CD8-positive, alpha-beta memory T cell (primary cell): ENCODE measurements at places on chromosomes 1 and 21.

- peak; percentile 26 for DNase-seq
These were observed 10.2 kb downstream of the EEIG2 start for GRCh38 chr1:108570128-108570527.

DNA sequence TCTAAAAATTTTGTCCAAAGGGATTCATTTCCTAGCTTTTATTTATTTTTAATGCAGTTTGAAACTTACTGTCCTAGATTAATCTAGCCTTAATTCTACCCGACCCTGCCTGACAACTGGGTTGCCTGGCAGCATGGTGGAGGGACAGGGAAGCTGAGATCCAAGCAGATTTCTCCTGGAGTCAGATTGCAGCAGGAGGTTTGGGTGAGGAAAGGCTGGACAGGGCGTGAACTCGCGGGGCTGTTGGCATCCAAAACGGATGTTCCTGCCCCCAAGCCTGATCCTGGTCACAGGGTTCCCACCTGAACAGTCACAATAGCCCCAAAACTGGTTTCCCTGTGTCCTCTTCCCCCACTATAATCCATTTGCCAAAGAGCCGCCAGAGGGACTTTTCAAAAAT is 23.2 kb downstream of the TCEA3 start:
- no peak for DNase-seq

DNA sequence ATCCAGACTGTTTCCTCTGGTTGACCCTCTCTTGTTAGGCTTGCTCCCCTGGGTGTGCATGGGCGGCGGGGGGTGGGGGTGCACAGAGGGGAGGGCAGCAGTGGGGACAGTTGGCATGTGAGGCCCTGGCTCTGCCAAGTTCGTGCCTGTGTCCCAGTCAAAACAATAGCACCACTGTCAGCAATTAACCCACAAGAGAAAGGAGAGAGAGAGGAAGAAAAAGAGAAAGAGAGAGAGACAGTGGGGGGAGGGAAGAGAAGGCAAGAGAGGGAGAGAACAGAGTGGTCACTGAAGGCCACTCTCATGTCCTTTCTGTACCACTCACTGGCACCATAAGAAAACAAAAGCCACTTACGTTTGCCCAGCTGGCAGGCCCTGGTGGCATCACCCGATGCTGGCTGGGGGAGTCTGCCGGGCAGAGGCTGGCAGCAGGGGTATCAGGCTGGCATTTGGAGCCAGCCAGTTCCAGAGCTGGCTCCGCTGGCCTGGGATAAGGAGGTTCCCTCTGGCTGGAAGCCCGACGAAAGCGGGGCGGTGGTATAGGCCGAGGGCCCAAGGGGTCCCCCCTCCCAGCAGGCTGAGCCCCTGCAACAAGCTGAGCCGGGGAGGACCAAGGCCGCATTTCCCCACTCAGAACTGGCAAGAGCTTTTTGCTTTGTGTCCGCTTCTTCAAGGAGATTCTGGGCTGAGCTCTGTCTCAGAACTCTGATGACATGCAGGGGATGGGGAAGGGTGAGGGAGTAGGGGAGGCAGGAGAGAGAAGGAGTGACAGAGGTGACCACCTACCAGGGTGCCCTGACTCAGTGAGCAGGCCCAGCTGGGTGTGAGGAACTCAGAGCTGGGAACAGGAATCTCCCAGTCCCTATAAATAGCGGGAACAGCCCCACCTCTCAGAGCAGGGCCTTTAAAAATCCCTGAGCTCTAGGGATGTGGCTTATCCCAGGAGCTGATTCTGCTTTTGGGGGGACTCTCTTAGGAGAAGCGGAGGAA is 27.9 kb downstream of the PIK3C2B start:
- DNase-seq, result no peak

GRCh38 chr1:175678471-175678870 is 64.9 kb downstream of the TNR start:
- no peak for DNase-seq

DNA sequence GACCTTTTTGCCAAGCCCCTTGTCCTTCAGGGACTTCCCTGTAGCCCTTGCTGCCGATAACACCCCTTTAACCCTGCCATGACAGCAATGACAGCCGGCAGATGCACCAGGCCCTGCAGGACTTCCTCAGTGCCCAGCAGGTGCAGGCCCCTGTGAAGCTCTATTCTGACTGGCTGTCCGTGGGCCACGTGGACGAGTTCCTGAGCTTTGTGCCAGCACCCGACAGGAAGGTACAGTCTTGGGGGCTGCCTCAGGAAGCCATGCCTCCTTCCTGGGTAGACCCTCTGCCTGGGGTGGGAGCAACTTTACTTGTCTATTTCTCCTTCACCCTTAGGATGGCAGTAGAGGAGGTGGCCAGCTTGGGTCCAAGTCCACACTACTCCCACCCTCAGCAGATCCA is 16.1 kb upstream of the PADI6 start:
- DNase-seq, result no peak

- DNase-seq, result no peak
These were observed 62.5 kb downstream of the CD58 start for GRCh38 chr1:116508085-116508983.

DNA sequence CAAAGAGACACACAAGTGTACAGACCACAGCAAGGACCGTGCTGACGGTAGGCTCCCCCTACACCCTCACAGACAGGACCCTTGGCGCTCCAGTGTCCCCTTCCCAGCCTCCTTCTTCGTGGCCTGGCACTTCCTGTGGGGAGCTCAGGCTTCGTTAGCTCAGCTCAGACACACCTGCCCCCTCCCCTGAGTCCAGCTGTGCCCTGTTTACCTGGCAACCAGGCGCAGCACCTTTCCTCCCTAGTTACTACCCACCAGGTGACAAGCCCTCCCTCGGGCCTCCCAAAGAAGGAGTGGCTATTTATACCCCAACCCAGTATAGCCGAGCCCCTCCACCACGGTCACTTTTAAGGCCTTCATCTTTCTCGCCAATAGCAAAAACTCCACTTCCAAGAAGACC is 4.7 kb downstream of the CELF3 start:
- no peak for DNase-seq

DNA sequence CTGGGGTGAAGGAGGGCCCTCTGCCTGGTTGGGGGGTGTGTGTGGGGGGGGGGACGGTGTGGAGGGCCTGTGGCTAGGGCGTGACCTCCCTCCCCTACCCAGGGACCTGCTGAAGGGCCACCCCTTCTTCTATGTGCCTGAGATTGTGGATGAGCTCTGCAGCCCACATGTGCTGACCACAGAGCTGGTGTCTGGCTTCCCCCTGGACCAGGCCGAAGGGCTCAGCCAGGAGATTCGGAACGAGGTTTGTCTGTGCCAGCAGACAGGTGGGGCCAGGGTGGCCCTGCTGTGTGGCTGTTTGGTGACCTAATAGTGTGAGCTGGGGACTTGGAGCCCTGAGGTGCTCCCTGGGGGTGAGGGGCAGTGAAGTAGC is 43.9 kb downstream of the COQ8A start:
- DNase-seq, result no peak

- no peak for DNase-seq
These were observed 318.4 kb upstream of the RGS18 start for GRCh38 chr1:191839891-191840290.

GRCh38 chr1:213320191-213320870 is 269.3 kb downstream of the RPS6KC1 start:
- no peak for DNase-seq

GRCh38 chr1:25564777-25565574 is 21.6 kb downstream of the LDLRAP1 start:
- DNase-seq, result peak; percentile 28

GRCh38 chr1:60589046-60589748 is 493.2 kb upstream of the NFIA start:
- no peak for DNase-seq

DNA sequence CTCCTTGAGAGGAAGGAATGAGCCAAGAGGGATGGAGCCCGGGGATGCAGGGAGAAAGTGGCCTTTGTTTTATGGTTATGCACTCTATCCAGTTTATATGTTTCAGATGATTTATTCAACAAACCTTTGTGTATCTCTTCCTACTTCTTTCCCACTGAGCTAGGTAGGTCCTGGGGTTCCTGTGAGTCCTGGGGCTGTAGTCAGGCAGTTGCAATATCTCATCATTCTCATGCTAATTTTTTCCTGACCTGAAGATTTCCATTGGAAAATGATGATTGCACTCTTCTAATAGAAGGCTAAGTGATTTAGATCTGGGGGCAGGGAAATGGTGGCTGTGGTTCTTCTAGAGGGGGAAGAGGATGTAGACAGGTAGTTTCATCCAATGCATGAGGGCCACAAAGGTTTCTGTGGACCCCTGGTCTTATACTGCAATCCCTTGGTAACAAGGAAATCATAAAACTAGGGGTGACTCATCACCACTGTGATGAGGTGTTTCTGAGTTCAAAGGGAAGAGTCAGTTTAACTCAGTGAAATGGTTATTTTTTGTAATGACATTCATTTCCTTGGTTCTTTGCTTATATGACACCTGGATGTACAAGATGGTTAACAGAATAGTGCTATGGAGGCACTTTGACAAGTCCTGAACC is 20.2 kb downstream of the B3GALT5 start:
- no peak for DNase-seq

DNA sequence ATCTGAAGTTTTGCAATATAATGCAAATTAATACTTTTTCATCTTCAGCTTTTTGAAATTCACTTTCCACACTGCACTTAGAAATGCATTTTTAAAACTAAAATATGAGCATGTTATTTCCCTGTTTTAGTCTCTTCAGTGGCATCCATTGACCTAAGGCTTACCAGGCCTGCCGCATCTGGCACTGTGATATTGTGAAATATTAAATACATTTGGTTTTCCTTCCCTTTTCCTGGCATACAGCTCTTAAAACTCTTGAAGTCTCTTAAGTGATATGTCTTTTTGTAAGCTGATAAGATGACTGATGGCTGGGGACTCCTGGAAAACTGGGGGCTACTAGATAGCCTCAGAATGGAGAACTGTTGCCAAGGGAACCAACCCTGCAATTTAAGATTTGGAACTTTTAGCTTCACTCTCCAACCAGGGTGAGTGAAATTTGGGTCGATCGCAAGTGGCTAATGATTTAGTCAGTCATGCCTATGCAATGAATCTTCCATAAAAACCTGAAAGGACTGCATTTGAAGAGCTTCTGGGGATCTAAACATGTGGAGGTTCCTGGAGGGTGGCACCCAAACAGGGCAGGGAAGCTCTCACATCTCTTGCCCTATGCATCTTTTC is 75.5 kb upstream of the PDC start:
- DNase-seq, result no peak

DNA sequence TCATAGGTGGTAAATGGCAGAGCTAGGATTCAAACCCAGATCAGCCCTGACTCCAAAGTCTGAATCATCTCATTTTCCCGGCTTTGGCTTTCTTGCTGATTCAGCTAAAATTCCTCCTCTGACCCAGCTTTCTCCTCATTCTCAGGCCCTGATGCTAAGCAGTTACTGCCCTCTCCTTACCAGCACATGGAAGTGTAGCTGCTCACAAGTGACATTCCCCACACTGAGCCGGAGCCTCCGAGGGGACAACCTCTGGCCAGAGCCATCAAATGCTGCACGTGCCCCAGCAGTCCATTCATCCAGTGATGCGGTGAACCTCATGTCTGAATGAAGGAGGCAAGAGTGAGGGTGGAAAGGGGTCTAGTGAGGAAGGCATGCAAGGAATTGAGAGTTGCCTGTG is 11.1 kb downstream of the ITGA10 start:
- no peak for DNase-seq

DNA sequence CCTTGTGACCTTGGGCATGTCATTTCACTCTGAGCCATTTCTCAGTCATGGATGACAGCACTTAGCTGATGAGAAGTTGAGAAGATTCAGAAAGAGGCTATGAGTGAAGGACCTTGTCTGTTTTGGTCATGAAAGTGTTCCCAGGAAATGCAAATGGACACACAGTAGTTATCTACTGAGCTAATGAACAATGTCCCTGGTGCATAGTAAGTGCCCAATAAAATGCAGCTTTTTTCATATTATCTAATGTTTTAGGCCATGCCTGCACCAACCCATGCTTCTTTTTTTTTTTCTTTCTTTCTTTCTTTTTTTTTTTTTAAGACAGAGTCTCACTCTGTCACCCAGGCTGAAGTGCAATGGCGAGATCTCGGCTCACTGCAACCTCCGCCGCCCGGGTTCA is 44.4 kb upstream of the EPB41 start:
- no peak for DNase-seq

- no peak for DNase-seq
These were observed 20.7 kb upstream of the ADARB1 start for GRCh38 chr21:45053561-45054226.

DNA sequence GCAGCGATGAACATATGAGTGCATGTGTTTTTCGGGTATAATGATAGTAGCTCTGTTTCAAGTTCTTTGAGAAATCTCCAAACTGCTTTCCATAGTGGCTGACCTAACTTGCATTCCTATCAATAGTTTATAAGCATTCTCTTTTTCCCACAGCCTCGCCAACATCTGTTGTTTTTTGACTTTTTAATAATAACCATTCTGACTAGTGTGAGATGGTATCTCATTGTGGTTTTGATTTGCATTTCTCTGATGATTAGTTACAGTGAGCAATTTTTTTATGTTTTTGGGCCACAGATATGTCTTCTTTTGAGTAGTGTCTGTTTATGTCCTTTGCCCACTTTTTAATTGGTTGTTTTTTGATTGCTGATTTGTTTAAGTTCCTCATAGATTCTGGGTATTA is 10.6 kb upstream of the RUNX1 start:
- DNase-seq, result no peak

DNA sequence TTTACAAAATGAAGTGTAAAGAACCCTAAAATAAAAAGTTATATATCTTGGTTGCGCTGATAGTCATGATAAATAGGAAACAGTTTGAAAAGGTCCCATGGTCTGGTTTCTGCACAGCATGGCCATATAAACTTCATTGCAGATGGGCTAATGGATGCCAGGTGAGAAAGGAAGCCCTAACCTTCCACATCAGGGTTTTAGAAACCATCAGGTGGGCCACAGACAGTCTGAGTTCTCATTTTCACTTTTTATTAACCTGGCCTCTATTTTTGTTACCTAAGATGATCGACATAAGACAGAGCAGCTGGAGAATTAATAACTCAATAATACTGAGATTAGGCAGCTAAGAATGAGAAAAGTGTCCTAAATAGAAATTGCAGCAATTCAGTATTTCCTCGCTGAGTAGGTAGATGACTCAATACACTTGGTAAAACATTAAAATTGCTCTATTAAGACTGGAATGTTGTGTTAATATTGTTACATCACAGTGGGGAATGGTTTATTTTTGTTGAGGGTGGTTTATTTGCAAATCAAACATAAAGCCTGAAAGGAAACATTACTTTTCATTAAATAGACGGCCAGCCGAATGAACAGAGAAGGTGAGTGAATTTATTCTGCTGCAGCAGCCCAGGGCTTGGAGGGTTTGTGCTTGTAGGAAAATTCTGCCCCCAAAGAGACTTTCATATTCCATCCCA is 21.1 kb downstream of the C1orf21 start:
- DNase-seq, result no peak

DNA sequence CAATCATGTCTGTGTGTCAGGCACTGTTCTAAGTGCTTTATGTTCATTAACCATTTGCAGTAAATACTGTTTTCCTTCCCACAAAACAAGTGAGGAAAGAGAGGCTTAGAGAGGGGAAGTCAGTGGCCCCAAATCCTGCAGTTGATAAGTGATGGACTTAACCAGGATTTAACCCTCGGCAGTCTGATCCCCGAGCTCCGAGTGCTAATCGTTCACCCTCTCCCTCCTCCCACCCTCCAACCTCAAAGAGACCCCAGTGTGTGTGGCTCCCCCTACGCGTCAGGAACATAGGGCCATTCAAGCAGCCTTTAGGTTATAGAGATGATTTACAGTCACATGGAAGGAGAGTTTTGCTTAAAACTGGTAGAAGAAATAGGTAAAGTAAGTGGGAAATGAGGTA is 47.2 kb downstream of the SCCPDH start:
- DNase-seq, result no peak

- DNase-seq, result no peak
These were observed 56.4 kb downstream of the ETS2 start for GRCh38 chr21:38861989-38862683.
